Activated CD8-positive, alpha-beta memory T cell treated with anti-CD3 and anti-CD28 coated beads for 1 hour (primary cell): ENCODE measurements at places on chromosomes 6 and 20.

DNA sequence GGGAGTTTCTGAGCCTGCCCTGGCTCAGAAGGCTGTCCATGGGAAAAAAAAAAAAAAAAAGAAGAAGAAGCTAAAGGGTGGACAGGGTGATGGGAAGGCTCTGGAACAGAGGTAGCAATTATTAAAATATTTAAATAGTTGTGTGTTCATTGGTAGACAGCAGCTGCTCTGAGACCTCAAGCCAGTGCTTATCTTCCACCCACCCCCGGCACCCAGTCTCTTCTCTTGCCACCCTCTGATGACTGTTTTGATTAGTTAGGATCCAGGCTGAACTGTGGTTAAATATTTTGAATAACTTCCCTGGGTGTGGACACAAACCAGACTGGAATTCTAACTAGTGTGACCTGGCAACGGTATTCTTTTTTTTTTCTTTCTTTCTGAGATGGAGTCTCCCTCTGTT lies 16.9 kb upstream of the SRSF3 start:
- DNase-seq: no peak

DNA sequence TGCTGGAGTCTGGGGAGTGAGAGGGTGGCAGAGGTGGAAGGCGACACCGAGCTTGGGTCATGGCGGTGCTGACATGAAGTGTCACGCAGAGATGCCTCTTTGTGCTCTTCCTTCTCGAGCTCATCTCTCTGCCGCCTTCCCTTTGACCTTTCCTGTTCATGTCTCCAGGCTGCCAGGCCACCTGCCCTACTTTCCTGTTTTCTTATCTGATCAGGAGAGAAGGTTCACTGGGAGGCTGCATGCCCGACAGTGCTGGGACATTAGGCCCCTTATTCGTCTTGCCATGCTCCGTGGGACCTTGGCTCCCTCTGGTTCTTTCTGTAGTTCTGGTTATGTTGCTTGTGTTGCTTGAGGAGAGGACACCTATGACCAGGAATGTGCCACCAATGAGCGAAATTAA lies 33.2 kb downstream of the CST8 start:
- DNase-seq: no peak

- DNase-seq: no peak
These were observed 651.8 kb downstream of the QKI start for GRCh38 chr6:164066335-164066734.

GRCh38 chr6:155779456-155779855 lies 323.8 kb upstream of the NOX3 start:
- DNase-seq: no peak

DNA sequence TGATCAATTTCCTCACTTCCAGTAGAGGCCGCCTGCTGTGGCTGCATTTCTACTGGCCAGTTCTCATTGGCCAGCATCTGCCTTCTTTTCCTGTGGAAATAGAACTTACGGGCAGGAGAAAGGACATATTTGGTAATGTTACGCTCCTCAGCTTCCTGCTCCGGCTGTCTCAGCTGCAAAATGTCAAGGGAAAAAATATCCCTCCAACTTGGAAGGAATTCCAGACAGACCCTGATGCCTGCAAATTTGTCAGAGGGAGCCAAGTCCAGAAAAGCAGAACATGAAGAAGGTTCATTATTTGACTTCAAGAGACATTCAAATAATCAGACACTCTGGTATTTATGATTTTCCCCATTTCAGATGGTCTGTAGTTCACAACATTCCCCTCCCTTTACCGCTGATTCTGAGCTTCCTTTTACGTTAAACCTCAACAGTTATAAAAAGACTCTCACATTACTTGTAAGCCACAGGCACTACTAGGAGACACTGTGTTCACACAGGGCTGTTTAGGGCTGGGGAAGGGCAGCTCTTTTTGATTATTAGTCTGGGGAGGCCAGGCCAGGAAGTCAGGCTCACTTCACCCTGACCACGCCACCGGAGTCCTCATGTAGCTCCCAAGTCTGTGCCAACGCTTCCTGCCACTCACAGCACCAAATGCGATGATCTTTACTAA lies 179.6 kb upstream of the CCN2 start:
- DNase-seq: no peak

DNA sequence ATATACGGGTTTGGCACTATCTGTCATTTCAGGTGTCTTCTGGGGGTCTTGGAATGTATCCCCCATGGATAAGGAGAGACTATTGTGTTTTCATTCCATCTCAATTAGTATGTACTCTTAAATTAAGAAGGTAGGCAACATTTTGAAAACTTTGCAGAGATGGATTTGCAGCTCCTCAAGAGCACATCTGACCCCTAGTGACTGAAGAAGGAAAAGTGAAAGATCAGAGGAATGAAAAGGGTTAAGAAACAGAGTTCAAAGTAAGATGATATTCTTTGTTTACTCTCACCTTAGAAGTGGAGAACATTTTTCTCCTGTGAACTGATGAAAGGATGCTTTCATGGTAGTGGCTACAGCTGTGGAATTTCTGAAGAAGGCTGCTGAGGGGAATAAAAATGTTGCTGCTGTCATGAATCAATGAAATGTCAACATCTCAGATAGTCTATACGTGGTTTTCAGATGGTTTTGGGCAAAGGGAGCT lies 41.5 kb downstream of the SH3BGRL2 start:
- DNase-seq: no peak

DNA sequence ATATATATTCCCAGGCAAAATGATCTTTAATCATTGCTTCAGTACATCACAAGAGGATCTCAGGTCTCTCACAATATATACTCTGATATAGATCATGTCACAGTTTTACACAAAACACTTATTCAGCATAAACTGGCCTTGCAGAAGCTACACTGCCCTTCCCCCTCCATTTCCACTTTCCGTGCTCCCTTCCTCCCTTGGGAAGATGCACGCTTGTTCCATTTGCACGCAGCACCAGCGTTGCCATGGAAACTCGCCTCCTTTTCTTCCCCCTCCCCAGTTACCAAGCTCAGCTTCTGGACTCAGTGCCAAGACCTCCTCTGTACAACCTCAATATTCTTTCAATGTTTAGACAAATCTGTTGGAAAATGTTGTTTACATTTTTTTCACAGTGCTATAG lies 154.6 kb downstream of the RFPL4B start:
- DNase-seq: no peak

DNA sequence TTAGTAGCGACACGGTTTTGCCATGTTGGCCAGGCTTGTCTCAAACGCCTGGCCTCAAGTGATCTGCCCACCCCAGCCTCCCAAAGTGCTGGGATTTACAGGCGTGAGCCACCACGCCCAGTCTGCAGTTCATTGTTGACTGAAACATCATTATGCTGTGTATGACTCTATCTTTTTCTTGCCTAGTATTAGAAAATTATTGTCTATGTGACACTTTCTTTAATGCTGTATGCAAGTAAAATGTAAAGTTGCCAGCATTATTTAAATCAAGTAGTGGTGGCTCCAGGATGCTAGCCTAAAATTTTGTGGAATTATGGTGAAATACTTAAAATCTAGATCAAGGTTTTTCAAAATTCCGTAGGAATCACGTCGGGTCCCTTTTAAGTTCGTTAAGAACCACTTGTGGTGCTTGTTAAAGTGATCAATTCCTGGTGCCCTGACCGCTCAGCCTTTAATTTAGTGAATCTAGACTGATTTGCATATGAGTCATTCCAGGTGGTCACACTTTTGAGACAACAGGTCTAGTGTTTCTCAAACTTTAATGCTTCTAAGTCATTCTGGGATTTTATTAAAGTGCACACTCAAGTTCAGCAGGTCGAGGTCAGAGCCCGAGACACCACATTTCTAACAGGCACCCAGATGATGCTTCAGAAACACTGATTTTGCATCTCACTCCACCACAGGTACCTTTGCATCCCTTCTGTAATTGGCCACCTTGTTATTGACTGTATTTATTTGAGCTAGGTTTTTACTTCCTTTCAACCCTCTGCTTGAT lies 132.6 kb upstream of the MTHFD1L start:
- no peak for DNase-seq

DNA sequence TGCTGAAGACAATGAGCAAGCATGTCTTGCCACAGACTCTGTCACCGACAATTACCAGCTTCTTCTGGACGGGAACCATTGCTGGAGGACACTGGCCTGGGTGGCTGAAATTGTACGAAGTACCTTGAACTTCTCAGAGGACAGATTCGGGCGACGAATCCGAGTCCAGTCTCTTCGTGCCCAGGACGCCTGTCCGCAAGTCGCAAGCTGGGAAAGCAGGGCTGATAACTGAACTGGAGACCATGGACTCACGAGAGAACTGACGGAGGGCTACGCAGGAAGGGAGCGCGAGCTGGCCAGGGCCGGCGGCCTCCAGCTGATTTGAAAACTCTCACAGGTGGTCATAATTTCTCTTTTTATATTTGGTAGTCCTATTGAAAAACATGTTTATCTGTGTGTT lies 1229.5 kb upstream of the MAP3K7 start:
- DNase-seq: no peak

GRCh38 chr6:3086282-3086946 lies 18.1 kb downstream of the RIPK1 start:
- DNase-seq: no peak

DNA sequence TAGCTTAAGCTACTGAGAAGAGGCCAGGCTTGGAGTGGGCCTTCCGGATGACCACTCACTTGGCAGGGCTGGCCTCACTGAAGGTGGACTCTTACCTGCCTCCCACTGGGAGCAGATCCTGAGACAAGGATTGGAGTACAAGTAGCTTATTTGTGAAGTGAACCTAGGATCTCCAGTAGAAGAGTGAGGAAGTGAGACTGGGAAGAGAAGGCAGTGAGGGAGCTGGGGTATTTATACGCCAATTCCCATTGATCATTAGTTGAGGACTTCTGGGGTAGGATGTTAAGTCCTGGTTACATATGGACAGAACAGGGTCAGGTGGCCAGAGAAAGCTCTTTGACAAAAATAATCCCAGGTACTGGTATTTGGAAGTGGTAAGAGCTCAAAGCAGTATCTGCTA lies 32.3 kb upstream of the RNF24 start:
- DNase-seq: no peak

DNA sequence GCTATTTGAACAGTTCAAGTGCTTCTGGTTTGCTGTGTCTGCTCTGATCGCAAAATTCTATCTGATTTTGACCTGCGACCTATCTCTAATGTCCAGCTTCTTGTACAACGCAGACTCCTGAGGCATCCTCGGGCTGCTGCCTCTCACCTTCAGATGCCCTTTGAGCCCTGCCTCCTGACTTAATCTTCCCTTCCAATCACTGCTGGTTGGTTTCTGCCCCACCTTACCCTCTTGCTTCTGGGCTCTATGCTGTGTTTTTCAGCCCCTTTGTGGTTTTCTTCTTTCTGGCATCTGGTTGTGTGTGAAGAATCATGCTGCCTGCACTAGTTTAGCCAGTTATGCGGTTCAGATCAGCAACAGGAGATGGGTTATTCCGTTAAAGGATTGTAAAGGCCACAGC lies 131.2 kb upstream of the THEMIS start:
- no peak for DNase-seq

DNA sequence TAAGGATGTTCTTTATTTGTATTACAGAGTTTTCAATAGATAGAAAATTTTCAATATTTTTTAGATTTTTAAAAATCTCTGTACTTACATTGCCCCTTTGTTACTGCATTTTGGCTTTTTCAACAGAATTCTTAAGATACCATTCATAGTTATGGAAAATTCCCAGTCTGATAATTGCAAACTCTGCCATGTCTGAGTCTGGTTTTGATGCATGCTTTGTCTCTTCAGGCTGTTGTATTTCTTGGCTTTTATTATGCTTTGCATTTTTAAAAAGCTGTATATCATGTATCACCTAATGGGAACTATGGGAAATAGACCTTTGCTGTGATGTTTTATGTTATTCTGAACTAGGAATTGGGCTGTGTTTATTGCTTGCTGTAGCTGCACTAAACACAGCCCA lies 898.9 kb upstream of the ADGRB3 start:
- DNase-seq: no peak

DNA sequence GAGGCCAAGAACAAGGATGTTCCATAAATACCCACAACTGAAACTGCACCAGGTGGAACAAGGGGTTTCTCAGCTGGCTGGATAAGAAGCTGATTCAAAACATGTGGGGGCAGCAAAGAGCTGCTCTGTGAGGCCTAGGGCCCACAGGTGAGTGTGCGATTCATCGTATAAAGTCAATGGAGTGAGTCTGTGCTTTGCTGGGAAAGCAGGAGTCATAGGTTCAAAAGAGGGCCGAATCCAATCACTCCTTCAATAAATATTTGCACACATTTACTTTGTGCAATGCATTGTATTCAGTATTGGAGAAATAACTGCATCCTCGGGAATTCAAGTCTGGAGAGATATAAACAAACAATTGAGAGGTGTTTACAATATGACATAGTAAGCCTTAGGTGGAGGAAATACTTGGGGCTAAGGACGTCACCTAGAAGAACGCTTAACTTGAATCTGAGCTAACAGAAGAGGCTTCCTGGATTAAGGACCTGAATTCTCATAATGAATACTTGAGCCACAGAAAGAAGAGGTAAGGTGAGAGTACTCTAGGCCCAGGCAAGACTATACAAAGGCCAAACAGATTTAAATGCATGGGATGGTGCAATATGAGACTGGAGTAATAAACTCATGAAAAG lies 83.7 kb upstream of the TMEM30A start:
- DNase-seq: no peak

DNA sequence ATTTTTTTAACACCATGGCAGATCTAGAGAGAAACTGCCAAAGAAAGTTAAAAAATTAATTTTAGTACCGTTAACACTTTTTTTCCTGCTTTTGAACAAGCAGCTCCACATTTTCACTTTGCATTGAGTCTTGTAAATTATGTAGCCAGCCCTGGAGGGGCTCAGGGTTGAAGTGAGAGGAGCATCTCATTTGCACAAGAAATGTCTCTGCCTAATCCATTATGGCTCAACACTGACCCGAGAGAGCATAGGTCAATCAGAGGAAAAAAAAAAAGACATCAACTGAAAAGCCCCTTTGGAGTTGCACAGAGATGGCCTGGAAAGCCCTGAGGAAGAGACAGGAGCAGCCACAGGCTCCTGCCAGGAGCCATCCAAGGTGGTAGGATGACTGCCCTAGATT lies 4.3 kb upstream of the SLPI start:
- no peak for DNase-seq

GRCh38 chr20:3820048-3820900 lies at the start of gene AP5S1:
TSS of gene AP5S1 (plus strand) at chr20:3820547. CDS start at chr20:3822118, 1,571 bp downstream.
- peak; percentile 83 for DNase-seq

DNA sequence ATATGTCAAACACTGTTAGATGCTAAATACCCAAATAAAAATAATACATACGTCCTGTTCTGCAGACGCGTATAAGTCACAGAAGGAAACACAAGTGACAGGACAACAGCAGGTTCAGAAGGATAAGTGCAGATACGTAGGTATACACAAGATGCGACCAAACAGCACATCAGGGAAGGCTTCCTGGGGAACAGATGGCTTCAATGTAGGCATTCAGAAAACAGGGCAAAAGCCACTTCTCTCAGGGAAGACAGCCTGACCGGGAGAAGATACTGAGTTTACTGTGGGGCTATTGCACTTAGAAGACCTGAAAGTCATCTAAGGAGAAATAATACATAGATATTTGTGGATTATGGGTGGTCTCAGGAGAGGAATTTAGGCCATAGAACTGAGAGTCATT lies 1.9 kb downstream of the HLA-DPA1 start:
- no peak for DNase-seq

GRCh38 chr6:84017709-84018452 lies 15.7 kb upstream of the MRAP2 start:
- no peak for DNase-seq

GRCh38 chr6:40353197-40353966 lies 233.8 kb downstream of the LRFN2 start:
- DNase-seq: no peak

GRCh38 chr6:42315991-42316970 lies 98.6 kb upstream of the MRPS10 start:
- DNase-seq: no peak

GRCh38 chr6:46279874-46280273 lies 109.1 kb upstream of the ENPP5 start:
- DNase-seq: no peak

GRCh38 chr20:25000268-25000801 lies 7.8 kb upstream of the APMAP start:
- no peak for DNase-seq
